Stimulated activated CD8-positive, alpha-beta memory T cell treated with anti-CD3 and anti-CD28 coated beads, Interleukin-4, amount 100 ng/mL, for 1 hour (primary cell): ENCODE measurements at places on chromosomes 1 and 21.

- DNase-seq: no peak
These were observed 41.2 kb downstream of the KIF21B start for GRCh38 chr1:200982071-200982945.

GRCh38 chr21:28781602-28782276 lies 210.9 kb downstream of the LTN1 start:
- no peak for DNase-seq

- no peak for DNase-seq
These were observed 389.6 kb upstream of the C1orf87 start for GRCh38 chr1:60463146-60463545.

DNA sequence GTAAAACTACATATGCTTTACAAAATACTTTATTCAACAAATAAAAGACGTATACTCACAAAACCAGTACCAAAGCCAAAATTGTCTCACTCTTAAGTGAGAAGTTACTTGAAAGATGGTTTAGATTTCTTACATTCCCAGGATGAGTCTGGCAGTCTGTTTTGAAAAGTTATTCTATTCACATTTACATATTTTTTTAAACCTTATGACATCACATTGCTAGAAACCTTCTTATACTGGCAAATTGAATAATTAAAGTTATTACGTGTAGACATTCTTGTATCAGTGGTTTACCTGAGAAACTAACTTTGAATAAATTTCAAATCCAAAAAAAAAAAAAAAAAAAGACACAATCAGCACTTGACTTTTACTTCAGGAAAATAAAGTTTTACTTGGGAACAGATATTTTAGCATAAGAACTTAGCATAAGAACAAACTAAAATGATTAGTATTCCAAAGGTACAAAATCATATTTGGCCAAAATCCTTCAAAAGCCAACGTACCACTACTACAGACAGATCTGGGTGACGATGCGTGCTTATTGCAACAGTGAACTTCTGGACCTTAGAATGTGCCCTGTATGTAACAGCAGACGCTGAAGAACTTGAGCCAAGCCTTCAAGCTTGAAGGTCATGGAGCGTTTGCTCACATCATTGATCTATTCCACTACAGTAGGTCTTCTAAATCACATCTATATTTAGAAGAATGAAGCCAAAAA lies 2.5 kb downstream of the CDC42BPA start:
- DNase-seq: no peak

- no peak for DNase-seq
These were observed 134.6 kb upstream of the PDE4B start for GRCh38 chr1:65658122-65658521.

DNA sequence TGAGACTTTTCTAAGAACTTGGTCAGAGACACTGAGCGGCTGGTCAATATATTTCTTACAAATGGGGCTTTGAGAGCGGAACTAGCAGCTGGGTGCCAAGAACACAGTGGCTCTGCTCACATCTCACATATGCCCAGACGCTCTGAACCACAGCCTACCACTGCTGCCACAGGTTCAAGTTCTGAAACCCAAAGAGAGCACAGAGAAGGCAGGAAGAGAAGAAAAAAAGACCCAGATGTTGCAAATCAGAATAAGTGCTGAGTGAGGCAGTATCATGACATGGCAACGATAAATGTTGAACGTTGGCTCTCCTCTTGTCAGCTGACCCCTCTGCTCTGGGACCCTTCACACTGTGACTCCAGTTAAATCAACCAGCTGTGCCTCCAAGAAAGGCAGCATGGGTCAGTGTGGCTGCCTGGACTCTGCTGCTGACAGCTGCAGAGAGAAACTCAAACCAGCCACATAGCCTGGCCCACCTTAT lies 26.4 kb downstream of the HIVEP3 start:
- no peak for DNase-seq

DNA sequence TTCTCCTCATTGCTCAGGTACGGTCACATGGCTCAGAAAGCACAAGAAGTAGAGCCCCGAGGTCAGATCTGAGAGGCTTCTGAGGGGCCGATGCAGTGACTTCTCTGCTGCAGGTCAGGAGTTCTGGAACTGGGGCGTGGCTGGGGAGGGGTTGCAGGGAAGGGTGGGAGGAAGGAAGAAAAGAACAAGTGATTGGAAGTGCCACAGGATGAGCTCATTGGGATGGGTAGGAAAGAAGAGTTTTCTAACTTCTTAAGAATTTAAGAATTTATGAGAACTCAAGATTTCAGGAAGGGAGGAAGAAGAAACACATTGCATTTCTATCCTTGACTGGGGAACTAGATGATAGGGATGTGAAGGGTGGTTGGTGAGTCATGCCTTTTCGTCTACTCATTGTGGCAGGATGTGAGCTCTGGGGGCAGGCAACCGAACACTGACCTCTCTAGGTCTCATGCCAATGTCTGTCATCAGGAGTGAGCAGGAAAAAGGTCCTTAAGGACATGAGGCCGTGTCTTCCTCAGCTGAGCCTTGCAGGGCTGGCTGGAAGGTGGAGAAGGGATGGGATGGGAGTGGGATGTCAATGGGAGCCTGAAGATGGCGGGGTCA lies 497 bp downstream of the FCRLB start:
- no peak for DNase-seq

- no peak for DNase-seq
These were observed 28.3 kb downstream of the POU2F1 start for GRCh38 chr1:167248707-167249642.

DNA sequence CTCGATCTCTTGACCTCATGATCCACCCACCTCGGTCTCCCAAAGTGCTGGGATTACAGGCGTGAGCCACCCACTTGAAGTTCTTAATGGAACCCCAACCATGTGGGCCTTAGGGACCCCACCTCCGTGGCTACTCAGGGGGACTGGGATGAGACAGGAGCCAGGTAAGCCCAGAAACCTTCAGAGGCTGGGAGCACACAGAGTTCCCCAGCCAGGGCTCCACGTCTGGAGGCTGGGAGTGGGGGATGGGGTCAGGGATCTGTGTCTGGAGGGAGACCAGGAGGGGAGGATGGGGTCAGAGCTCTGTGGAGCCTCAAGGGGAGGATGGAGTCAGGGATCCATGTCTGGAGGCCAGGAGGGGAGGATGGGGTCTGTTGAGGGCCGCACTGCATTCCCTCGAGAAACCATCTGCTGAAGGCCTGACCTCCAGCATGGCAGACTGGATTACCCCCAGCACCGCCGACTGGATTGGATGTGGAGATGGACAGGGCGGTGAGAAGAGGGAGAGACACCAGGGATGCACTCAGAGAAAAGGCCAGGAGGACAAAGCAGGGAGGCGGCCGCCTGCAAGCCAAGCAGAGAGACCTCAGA lies 2.1 kb upstream of the FTCD start:
- no peak for DNase-seq

- no peak for DNase-seq
These were observed 18.0 kb downstream of the BMP8A start for GRCh38 chr1:39509360-39510009.

DNA sequence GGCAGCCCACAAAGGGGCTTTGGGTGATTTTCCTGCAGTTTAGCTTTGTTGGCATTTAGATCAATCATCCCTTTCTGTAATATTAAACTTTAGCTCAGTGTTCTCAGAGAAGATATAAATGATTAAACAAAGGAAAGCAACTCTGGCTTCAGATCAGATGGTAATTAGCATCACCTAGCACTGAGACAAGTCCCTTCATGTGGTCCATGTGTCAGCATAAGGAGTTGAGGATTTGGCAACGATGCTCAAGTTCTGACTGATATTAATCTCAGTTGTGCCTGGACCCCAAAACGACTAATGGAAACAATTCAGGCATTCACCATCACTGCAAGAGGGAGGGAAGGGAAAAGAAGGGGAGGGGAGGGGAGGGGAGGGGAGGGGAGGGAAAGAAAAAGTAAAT lies 60.4 kb downstream of the SEC16B start:
- DNase-seq: no peak

DNA sequence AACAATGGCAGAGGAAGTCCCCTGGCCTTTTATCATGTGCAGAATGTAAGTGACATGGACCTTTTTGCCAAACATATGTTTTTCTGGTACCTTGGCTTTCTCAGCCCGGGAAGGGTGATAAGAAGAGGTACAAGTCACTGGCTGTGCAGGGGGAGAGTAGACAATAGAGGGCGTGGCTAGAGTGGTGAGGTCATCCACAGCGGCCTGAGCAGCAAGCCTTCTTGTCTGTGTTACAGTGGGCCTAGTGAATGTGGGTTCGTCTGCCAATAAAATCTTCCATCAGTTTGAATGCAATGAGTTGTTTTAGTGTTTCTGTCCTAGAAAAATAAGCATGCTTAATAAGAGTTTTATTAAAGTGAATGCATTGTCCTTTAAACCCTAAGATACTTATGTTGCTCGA lies 59.0 kb upstream of the PGD start:
- DNase-seq: no peak

- DNase-seq: no peak
These were observed 122.8 kb upstream of the IVNS1ABP start for GRCh38 chr1:185439727-185440415.
